ENCODE measurements at places on chromosomes 6 and 20. TPM values are rescaled to one million over a fixed set of nuclear protein-coding genes. Genes with fewer than 3 reads are reported as not detected.

GRCh38 chr6:91664327-91664959, 1077.6 kb upstream of the MAP3K7 start:
- no peak for DNase-seq

GRCh38 chr6:114634016-114634415, 291.2 kb upstream of the HS3ST5 start:
- DNase-seq: no peak

DNA sequence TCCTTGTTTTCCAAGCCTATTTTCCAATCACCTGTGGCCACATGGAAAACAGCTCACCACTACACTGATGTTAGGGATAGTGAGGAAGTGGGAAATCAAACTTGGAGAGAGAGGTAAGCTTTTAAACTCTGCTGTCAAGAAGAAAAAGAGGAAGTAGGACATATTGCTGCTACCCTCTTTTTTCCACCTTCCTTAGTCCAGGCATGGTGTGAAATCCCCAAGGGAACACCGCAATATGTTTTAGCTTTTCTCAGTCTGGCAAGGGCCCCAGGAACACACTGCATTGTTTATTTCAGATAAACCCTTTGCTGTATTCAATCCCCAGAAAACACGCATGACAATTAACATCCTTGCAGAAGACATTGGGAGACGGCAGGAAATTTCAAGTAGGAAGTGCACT, 61.3 kb downstream of the HS3ST5 start:
- DNase-seq: no peak

GRCh38 chr6:11851387-11851786, 72.8 kb upstream of the ADTRP start:
- DNase-seq: no peak

- DNase-seq: no peak
Measured at GRCh38 chr6:35368038-35368887, 25.9 kb downstream of the PPARD start.

- DNase-seq: no peak
Measured at GRCh38 chr6:52375780-52376556, 14.0 kb downstream of the PAQR8 start.

DNA sequence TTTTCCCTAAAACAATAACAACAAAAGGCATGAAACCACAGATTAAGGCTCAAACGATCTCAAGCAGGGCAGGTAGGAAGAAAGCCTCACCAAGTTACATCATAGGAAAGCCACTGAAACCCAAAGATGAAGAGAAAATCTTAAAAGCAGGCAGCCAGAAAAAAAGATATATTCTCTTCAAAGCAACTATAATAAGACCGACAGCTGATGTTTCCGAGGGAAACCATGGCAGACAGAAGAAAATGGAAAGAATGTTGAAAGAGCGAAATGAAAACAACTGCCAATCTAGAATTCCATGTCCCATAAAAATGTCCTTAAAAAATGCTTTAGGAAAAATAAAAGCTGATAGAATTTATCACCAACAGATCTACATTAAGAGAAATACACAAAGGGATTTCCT, 161.5 kb upstream of the THBS2 start:
- DNase-seq: no peak

DNA sequence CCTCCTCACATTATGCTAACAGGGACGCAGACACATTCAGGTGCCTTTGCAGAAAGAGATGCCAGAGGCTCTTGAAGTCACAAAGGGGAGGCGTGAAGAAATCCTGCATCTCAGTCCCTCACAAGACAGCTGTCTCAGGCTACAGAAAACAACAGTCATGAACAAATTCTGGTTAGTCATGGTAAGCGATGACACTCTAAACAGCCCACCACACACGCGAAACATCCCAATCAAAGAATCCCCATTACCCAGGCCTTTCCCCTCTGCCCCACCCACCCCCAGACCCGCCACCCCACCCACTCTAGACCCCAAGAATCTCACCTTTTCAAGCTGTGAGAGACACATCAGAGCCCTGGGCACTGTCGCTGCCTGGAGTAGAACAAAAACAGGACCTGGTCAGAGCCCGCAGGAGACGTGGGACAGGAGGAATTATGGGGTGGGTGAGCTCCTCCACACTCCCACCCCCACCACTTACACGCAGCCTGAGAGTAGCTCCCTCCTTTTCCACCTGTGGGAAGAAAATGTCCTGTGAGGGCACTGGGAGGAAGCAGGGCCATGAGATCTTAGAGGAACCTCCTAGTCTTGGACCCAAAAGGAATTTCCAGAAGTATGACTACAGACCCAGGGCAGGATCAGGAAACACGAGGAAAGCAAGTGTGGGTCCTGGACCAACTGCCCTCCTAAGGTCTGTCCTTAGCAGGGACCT, 2.7 kb downstream of the HLA-B start:
- no peak for DNase-seq

GRCh38 chr6:168439794-168440450, 1.1 kb upstream of the SMOC2 start:
- no peak for DNase-seq

- DNase-seq: no peak
Measured at GRCh38 chr6:77397561-77397960, 65.7 kb downstream of the HTR1B start.

- DNase-seq: no peak
Measured at GRCh38 chr20:54023406-54023805, 47.0 kb downstream of the BCAS1 start.

GRCh38 chr6:51350308-51350904, 531.7 kb downstream of the TFAP2B start:
- DNase-seq: no peak

GRCh38 chr6:138253731-138254130, 35.4 kb upstream of the PBOV1 start:
- no peak for DNase-seq

- DNase-seq: no peak
Measured at GRCh38 chr6:166712286-166713228, 85.5 kb upstream of the RPS6KA2 start.

DNA sequence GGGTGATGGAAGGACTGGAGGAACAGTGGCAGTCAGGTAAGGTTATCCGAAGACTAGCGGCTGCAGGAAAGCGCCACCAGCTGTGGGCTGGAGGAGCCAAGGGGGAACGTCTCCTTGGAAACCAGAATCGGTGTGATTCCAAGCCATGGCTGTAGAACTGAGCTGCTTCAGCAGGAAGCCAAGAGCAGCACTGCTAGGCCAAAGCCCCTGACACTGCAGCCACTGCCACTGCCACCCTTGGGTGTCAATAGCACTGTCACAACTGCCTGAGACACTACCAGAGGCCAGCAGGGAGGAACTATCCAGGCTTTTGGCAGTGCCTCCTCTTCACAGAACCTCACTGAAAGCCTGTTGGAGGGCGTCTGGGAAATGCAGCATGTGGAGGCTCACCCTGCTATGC, 289.6 kb upstream of the SUPT3H start:
- no peak for DNase-seq

DNA sequence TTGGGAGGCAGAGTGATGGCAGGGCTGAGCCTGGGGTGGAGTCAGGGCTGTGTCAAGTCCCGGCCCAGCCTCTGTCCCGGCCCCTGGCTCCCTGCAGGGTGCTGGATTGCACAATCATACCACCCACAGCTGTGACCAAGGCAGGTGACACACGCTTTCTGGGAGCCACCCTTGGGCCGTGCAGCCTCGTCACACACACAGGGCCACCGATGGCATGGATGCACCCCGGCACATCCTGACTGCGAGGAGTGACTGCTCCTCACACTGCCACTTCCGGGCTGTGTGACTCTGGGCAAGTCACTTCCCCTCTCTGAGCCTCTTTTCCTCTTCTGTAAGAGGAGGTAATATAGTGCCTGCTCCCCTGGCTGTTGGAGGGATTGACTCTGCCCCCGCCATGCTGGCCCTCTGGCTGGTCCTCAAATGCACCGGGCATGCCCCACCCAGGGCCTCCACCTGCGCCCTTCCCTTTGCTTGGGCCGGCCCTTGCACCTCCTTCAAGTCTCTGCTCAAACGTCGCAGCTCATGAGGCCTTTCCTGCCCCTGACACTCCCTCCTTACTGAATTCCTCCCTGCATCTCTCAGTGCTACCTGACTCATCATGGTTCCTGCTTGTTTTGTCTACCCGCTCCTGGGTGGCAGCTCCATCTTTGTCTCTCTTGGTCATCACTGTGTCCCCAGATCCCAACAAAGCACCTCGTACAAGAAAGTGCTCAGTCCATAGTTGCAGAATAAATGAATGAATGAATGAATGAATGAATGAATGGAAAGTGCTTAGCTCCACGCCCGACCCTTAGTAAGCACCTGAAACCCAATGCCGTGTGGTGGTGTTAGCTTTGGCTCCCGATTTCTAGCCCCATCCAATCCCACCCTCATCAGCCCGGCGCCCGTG, 93.5 kb downstream of the CEBPB start:
- DNase-seq: no peak

DNA sequence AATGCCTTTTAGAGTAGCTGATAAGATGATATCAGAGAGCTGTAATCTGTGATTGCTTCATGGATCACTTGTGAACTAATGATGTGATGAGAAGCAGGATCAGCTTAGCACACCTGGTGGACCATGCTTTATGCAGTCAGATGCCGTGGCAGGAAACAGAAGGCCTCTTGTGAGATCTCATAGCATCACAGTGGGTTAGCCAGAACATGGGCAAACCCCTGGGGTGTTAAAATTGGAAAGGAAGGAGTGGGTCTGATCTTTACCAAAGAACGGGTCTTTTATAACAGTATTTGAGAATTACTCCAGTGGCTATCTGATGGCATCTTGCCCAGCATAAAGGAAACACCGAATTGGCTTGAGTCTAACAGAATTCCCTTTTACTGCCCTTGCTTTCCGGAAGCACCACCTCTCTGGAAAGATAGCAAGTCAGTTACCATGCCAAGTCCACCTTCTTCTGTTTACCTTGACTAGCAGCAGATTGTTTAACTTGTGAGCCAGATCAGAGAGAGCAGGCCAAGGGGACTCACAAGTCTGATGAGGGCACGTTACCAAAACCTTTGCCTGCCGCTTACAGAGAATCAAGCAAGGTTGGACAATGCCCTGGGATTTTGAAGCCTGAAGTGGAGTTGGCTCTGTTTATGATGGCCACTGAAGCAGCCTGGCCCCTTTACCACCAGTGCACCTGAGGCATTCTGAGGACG, 20.9 kb upstream of the SRF start:
- no peak for DNase-seq

The TSPO2 gene
- 0.39 TPM for polyA plus RNA-seq

The FABP7 gene
- polyA plus RNA-seq: 0.86 TPM

The SEMG1 gene
- polyA plus RNA-seq: not detected

The HLA-DQB1 gene
- polyA plus RNA-seq: 6.7 TPM

The IRF4 gene
- 0.36 TPM for polyA plus RNA-seq

The MCCD1 gene
- polyA plus RNA-seq: 13.8 TPM
